ENCODE measurements at places on chromosomes 6 and 20.

DNA sequence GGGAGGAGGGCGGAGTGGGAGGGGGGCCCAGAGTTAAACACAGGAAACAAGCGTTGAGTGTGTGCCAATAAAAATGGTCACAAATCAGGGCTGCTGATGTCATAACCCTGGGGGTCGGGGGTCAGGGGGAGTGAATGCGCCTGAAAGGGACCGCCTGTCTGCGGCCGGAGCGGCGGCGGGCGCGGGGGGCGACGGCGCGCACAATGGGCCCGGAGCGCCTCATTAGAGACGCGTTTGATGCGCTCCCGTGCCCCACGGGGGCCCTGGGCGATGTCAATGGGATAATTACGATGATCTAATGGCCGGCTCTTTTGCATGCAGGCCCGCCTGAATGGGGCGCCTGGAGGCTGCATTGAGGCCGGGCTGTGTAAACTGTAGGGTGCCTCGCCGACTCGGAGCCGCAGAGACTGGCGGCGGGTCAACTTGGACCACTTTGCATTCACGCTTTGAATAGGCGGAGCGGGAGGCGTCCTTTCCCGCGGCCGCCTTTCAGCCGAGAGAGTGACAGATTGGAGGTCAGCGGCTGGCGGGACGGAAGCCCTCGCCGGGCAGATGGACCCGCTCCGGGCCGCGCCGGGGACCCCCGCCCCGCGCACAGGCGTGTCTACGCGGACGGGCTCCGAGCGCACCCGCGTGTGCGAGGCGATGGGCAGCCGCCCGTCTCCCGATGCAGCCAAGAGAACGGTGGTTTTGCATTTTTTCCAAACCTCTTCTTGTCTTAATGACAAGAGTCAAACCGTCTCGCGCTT, 296.1 kb downstream of the TFAP2C start:
- no peak for DNase-seq

- peak; percentile 78 for DNase-seq
These were observed 272.9 kb upstream of the FERMT1 start for GRCh38 chr20:6395695-6396094.

- no peak for DNase-seq
These were observed 23.2 kb upstream of the AKIRIN2 start for GRCh38 chr6:87724983-87725811.

DNA sequence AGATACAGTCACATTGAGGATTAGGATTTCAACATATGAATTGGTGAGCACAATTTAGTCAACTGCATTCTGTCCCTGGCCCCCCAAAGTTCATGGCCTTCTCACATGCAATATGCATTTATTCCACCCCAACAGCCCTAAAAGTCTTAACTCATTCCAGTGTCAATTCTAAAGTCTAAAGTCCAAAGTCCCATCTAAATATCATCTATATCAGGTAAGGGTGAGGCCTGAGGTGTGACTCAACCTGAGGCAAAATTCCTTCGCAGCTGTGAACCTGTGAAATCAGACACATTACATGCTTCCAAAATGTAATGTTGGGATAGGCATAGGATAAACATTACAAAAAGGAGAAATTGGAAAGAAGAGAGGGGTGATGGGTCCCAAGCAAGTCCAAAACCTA, 27.8 kb downstream of the CLIC5 start:
- no peak for DNase-seq

DNA sequence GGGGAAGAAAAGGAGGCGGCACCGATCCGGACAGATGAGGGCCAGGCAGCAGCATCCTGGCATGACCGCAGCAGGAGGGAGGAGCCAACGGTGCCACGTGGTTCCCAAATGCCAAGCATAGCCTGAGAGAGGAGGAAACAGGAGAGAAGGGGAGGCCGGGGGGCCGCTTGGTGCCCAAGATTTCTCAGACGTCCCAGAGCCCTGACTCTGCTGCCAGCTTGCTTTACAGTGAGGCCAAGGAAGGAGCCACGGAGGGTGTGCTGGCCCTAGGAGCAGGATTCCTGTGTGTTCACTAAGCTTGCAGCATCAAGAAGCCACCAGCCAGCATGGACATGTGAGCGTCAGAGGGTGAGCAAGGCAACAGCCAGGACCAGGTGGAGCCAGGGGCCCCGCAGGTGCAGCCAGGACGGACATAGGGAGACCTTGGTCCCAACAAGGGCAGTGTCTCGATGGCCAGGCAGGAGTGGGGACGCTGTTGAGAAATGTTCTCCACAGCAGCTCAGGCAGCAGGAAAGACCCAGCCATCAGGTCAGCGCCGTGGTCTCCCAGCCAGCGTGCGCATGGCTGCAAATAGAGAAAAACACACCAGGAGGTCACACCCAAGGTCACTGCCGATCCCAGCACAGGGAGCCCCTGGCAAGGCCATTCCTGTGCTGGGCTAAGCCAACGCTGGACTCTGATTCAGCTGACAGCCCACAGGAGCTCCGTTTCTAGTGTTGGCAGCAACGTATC, 143.7 kb downstream of the DLL1 start:
- no peak for DNase-seq

- no peak for DNase-seq
These were observed 4.5 kb upstream of the SLC22A1 start for GRCh38 chr6:160117137-160117536.

- no peak for DNase-seq
These were observed 136.1 kb downstream of the PLCB4 start for GRCh38 chr20:9204979-9205378.

DNA sequence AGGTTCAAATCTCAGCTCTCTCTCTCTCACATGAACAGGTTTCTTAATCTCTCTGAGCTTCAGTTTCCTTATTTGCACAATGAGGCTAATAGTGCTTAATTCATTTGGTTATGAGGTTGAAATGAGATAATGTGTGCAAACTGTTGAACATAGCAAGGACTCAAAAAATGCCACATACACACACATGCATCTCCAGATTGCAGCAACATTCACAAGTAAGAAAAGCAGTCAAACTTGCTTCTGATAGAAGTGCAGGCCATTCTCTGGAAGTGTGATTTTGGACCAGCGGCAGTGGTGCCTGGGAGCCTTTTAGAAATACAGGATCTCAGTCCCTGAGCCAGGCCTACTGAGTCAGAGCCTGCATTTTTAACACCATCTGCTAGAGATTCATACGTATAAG, 25.7 kb downstream of the GSTA4 start:
- DNase-seq, result no peak

DNA sequence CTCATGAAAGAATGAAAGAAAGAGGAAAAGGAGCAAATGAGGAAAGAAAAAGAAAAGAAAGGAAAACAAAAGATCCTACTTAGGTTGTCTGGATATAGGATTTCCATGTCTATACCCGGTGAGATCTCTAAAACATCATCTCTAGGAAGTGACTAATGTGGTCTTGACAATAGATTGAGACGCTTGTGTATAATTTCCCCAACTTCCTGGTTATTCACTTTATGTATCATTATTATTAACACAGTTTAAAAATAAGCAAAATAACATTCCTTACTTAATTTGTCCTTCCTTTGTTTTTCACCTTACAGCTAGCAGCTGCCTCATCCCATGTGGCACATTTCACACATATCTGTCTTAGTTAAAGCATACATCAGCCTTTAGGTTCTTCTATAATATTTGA, 27.0 kb downstream of the LAMA4 start:
- DNase-seq, result no peak

- DNase-seq, result peak; percentile 63
These were observed 60.2 kb downstream of the EZR start for GRCh38 chr6:158758941-158759479.

GRCh38 chr6:144993870-144994269, 708.7 kb downstream of the UTRN start:
- DNase-seq, result no peak

- no peak for DNase-seq
These were observed 509.8 kb downstream of the EPM2A start for GRCh38 chr6:145225500-145225899.

DNA sequence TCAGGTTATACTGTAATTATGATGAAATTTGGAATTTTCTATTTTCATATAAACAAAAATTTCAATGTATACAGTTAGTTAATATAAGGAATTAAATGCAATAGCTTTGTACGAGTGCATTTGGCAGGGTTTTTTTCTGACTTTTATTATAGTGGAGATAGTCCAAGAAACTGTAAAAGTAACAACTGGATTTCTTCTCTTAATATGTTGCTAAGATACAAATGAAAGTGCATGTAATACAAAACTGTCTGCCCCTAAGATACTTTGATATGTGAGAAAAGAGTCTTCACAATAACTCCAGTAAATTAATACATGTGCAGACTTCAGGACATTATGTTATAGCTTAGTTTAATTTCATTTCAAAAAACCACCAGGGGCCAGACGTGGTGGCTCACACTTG, 721.4 kb downstream of the CBLN4 start:
- DNase-seq, result no peak
